Fibroblast of skin of back (primary cell): ENCODE measurements at places on chromosomes 4 and X.

- DNase-seq, result no peak
Observed at GRCh38 chrX:57286507-57287251, at the start of gene FAAH2. Gene FAAH2 (plus strand): TSS chrX:57286706. CDS start chrX:57286826, 120 bp downstream.

GRCh38 chr4:148068065-148068911 is 336.4 kb downstream of the ARHGAP10 start:
- no peak for DNase-seq

- no peak for DNase-seq
Observed at GRCh38 chrX:154381271-154381670, 2.2 kb downstream of the EMD start.

DNA sequence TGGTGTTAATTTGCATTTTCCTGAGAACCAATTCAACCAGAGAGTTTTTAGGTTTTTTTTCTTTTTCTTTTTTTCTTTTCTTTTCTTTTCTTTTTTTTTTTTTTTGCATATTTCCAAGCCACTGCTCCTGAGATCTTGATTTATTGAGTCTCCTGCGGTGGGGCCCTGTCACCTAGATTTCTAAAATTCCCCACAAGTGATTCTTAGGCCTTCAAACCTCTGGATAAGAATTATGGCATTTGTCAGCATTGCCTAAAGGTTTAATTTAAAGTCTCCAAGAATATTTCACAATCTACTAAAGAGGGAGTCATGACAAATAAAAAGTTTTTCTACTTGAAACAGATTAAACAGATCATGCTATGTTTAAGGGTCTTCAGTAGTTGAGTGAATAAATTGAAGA is 84.9 kb downstream of the GAB1 start:
- DNase-seq, result no peak

DNA sequence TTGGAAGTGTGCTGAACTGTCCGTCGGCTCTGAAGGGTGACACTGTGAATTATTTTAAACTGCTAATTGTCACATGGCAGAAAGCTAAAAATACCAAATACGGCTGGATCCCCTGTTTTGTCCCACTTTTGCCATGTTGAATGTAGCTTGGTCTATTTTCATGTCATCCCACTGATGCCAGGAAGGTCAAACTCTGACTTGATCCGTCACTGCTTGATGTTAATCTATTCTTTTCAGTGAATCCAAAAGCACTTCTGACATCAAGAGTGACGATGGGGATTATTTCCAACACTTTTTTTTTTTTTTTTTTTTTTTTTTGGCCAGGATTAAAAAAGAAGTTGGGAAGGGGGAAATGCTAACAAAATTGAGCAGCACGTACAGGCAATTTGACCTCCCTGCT is 734.6 kb upstream of the TENM3 start:
- DNase-seq, result no peak

DNA sequence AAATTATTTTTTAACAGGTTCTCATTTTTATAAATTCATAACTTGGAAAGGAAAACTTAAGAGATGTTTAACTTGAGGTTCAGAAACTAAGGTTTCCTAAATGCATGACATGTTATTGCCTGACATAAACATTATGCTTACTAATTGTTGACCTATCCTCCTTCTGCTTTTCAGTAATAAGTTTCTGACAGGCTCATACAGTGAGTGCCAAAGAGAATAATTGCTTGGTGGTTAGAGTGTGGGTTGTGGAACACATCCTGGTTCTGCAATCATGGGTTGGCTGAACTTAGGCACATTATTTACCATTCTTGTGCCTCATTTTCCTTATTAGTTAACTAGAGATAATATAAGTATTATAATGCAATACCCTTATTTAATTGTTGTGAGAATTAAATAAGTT is 56.5 kb downstream of the BMPR1B start:
- no peak for DNase-seq

DNA sequence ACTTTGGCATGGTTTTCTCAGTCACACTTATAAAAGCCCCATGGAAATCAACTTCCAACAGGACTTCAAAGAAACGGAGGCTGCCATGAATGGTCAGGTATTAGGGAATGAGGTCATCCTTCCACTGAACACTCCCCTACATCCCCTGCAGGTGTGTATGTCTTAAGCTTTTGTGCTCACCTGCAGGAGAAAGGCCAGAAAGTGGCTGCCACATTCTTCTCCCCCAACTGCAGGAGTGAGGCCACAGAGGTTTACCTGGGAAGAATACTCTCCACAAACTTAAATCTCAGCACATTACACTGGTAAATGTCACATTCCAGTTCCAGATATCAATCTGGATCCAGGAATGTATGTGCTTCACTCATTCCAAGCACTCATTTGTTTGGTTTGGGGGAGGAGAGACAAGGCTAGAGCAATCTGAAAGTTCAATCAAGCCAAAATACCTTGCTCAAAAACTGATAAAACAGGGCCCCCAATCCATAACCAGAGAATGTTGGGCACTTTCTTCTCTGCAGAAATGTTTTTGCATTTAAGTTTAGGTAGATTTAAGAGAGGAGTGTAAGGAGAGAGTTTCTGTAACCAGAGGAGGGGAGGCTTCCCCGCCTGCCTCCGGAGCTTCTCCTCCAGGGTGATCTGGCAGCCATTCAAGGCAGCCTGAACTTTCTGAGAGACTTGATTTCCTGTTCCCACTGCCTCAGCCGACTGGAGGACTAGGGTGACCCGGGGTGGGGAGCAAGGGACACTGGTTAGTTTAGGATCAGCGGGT is 15.4 kb downstream of the FAM9C start:
- peak; percentile 76 for DNase-seq

- DNase-seq, result no peak
Observed at GRCh38 chrX:19121466-19121865, 802 bp downstream of the ADGRG2 start.

GRCh38 chrX:1105671-1106419 is 106.6 kb downstream of the CRLF2 start:
- DNase-seq, result no peak

DNA sequence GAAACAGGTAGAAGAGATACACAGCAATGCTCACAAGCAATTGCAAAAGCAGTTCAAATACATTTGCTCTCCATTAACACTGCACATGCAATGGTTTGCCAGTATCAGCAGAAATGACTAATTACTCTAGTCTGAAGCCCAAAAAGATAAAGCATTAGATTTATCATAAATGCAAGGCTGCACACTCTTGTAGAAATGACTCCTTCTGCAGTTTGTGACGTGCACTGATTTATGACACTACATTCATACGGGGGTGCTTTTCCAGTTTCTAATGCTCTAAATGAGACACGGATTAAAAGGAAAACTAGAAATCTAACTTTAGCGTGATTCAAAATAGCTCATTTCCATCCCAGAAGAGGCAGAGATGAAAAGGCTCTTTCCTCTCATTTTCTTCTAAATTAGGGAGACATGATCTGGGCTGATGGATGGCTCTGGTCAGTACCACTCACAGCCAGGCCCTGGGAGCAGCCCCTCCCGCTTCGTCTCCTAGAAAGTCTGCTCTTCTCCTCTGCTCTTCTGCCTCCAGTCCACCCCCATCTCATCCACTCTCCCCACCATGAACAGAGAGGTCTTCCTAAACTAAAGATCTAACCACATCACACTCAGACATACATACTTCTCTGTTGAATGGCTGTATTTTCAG is 33.2 kb downstream of the PPP2R2C start:
- no peak for DNase-seq

DNA sequence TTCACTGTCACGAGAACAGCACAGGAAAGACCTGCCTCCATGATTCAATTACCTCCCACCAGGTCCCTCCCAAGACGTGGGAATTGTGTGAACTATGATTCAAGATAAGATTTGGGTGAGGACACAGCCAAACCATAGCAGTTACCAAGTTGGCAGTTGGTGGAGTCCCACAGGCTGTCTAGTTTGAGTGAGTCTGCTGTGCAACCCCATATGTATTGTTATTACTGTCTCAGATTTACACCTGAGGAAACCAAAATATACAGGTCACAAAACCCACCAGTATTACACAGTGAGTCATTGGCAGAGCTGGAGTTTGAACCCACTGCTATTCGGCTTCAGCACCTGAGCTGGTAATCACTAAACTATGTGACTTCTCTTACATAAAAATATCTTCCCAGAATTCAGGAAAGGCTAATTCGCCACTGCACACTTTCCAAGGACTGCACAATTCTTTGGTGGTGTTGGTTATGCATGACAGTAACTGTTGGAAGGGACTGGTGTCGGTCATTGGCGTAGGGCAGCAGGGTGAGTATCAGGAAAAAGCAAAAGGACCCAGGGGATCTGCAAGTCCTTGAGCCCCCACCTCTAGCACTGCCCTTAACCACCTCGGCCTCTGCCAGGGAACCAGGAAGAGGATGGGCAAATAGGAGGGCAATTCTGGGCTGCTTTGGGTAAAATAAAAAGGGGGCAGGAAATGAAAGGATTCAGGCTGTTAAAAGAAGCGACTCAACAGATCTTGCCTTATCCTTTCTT is 110.1 kb downstream of the USP46 start:
- DNase-seq, result no peak

- DNase-seq, result no peak
Observed at GRCh38 chrX:123190096-123190495, 6.0 kb downstream of the GRIA3 start.

- DNase-seq, result no peak
Observed at GRCh38 chrX:258291-259040, 22.7 kb upstream of the PLCXD1 start.

- DNase-seq, result peak; percentile 2
Observed at GRCh38 chr4:75555294-75556164, at the start of gene ODAPH. Gene ODAPH (plus strand): TSS chr4:75556066. CDS start chr4:75556083, 17 bp downstream.

DNA sequence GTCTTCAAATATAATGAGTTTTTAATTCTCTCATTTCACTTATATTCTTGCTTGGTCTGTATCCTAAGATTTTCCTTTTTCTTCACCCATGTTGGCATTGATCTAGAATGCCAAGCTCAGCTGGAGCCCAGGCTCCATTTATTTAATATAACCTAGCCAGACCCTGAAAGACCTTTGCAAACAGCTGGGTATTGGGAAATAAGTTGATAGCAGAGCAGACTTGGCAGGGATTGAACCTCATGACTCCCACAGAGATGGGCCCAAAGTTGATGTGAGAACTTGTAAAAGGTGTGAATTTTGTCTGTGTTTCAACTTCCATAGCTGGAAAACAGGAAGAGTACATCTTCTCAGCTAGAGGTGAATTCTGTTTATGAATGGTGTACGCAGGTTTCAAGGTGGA is 59.5 kb downstream of the SH2D1A start:
- no peak for DNase-seq

GRCh38 chrX:2715066-2715600 is 24.0 kb downstream of the CD99 start:
- DNase-seq, result no peak

GRCh38 chr4:150329373-150329772 is 251.1 kb downstream of the DCLK2 start:
- DNase-seq, result no peak

GRCh38 chr4:29726938-29727337 is 993.2 kb upstream of the PCDH7 start:
- no peak for DNase-seq

DNA sequence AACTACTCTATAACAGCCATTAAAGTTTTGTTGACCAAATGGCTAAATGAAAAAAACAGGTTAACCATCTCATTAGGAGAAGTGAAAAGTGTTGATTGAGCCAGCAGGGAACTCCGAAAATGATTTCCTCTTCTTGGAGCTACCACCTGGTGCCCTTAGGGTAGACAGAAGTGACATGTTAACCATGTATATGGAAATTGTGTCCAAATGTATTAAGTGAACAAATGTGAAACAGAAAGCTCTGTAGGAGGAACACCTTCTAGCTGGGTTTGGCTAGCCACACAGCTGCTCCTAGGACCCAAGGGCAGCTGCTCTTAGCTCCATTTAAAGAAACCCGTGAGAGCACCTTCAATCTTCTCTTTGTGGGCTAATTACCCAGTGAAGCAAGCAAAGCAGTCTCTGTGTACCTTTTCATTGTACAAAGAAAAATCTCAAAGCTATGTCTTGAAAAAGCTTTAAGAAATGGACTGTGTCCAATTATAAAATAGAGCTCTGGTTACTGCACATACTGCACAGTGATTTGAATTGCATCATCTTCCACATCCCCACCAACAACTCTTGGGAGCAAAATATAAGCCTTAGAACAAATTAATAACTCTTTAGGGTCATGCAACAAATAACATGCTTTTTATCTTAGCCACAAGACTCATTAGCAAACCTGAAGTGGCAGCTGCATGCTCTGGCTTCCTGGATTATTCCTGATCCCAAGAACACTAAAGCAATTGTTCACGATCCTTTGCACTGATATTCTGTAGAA is 59.2 kb upstream of the PARM1 start:
- DNase-seq, result no peak

DNA sequence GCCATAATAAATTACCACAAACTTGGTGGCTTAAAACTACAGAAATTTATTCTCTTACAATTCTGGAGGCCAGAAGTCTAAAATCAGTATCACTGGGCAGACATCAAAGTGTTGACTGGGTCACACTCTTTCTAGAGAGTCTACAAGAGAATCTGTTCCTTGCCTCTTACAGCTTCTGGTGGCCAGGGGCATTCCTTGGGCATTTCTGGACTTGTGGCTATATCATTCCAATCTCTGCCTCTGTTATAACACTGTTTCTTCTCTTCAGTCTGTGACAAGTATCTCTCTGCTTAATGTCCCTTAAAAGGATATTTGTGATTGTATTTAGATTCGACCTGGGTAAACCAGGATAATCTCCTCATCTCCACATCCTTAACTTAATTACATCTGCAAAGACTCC is 207.3 kb upstream of the DCAF8L1 start:
- DNase-seq, result peak; percentile 44

GRCh38 chr4:79177388-79177787 is 148.5 kb downstream of the NAA11 start:
- no peak for DNase-seq

DNA sequence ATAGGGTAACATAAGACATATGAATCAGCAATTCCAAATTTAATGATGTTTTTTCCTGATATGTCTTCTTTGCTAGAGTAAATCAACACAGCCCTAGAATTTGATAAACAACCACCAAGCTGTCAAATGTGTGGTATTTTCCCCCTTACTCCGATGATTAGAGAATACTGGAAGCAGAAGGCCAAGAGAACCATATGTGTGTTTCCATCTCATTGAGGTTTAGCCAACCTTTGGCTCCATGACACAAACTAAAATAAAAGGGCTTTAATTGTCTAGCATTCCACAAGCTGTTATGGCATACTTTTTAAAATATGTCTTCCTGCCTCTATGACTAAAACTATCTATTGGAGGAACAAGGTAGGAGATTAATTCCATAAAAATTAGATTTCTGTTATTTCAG is 1222.4 kb upstream of the AGA start:
- DNase-seq, result no peak

DNA sequence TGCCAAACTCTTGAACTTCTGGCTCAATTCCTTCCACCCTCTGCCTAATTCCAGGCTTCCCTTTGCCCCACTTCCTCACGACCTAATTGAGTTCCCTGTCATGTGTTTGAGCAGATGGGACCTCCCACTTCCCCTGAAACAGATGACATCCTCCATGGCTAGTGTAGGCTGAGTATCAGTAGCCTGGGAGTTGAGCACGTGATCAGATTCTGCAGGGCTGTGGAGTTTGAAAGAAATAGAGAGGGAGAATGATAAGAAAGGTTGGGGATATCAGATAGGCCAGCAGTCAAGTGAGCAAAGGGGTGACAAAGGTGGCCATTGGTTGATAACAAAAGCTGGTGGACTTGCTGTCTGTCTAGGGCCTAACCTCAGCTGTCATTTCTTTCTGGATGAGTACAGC is 18.8 kb upstream of the NWD2 start:
- no peak for DNase-seq
